Putamen (tissue), 1 donor: ENCODE measurements at places on chromosomes 5 and 9.

DNA sequence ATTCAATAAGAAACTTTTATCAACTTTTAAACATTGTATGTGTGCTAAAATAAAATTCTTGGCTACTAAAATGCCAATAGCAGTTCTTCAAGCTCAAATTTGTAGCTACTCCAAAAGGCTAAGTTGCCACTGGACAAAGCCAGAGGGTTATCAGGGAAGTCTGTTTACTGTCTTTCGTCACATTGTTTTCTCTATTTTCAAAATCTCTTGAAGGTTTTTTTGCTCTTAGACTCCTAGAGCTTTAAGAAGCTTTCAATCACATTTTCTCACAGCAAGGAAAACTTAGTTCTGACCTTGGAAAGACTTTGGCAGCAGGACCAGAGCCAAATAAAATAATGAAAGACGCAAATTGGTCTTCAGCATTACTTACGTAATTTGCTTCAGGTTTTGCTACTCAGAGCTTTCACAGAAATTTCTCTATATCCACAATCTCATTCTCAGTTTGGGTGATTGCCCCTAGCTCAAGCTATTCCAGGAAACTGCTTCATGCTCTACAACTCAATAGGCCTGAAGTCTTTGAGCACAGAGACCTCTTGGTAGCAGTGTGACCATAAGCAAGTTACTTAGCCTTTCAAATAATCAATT, 257.7 kb downstream of the GABRG2 start:
- DNase-seq = no peak

DNA sequence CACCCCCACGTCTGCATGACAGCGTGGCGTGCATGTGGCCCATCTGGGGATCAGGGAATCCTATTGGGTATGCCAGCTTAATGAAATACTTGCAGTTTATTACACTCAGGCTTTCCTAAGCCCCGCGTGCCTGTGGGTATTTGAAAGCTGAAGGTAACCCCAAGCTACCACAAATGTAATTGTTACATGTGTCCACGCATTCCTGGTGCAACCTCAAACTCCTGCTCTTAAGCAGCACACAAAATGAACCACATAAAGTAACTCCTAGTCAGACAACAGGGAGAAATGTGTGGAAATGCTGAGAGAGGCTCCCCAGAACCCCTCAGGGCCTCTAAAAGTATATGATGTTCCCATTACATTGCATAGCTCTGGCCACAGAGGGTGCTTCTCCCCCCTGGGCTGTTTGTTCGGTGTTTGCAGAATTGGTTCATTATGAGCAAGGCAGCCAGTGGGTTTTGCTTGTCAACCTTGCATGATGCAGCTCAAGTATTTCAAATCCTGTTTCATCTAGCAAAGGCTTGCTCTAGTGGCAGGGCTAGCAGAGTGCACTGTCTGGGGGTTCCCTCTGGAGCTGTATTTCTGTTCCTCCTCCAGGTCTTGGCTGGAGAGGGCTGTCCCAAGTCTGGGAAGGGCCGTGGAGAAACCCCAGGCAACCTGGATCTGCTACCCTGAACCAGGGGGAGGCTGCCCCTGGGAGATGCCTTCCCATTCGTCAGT, 1.8 kb upstream of the DCANP1 start:
- no peak for DNase-seq

- DNase-seq = no peak
These were observed 165.3 kb downstream of the LPAR1 start for GRCh38 chr9:110872920-110873319.

GRCh38 chr5:58406394-58406793, 53.5 kb downstream of the PLK2 start:
- no peak for DNase-seq

GRCh38 chr5:56050551-56051255, 55.9 kb upstream of the IL6ST start:
- DNase-seq = peak; percentile 24

DNA sequence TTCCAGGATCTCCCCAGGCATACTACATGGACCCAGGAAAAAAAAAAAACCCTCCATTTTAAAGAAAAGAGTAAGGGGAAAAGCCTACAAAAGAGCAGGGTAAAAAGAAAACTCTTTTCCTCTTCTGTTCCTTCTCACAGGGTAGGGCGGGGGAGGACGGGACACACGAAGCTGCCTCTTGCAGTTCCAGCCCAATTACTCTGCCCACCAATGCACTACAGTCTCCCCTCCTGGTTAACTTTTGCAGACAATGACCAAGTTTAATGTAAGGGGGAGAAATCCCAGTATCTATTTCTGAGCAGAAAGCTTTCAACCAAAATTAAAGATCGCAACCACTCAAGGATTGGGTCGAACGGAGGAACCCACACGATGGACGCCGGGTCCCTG, 1.3 kb downstream of the BRD3 start:
- DNase-seq = no peak

GRCh38 chr5:149865746-149866145, 78.8 kb downstream of the PDE6A start:
- DNase-seq = no peak

GRCh38 chr9:30582240-30582639, 1802.2 kb upstream of the ACO1 start:
- no peak for DNase-seq

GRCh38 chr5:157820593-157821252, 38.2 kb downstream of the CLINT1 start:
- DNase-seq = no peak

GRCh38 chr9:126490871-126491567, 122.7 kb upstream of the LMX1B start:
- DNase-seq = peak; percentile 87
